ENCODE measurements at places on chromosomes 1 and 21. TPM values are rescaled to one million over a fixed set of nuclear protein-coding genes. Genes with fewer than 3 reads are reported as not detected.

Gene ADGRL4
- not detected for total RNA-seq

Gene TAF13
- total RNA-seq: 26.5 TPM

Gene CELSR2
- total RNA-seq: 2.0 TPM

Gene CSTB
- 54.3 TPM for total RNA-seq

Gene SHISA4
- total RNA-seq: 0.81 TPM

Gene CNIH4
- total RNA-seq: 48.6 TPM

Gene MANEAL
- 1.7 TPM for total RNA-seq

Gene GPR52
- total RNA-seq: 1.2 TPM

Gene HTR1D
- total RNA-seq: not detected

Gene TRIM67
- not detected for total RNA-seq

Gene CDKN2C
- 56.1 TPM for total RNA-seq

Gene SV2A
- total RNA-seq: 14.4 TPM

Gene ADAMTS1
- 1.4 TPM for total RNA-seq

Gene CYP4A22
- not detected for total RNA-seq

Gene KRTAP13-3
- total RNA-seq: not detected

Gene ARTN
- 0.20 TPM for total RNA-seq

Gene POU3F1
- total RNA-seq: not detected

Gene KDF1
- total RNA-seq: 0.13 TPM

Gene VCAM1
- not detected for total RNA-seq

Gene TNNI3K
- total RNA-seq: not detected
